ENCODE measurements at places on chromosomes 6 and 20. TPM values are rescaled to one million over a fixed set of nuclear protein-coding genes. Genes with fewer than 3 reads are reported as not detected.

IL17A gene
- total RNA-seq = not detected

ECT2L gene
- total RNA-seq = not detected

C20orf141 gene
- 0.37 TPM for total RNA-seq

PARD6B gene
- total RNA-seq = 0.37 TPM

BICRAL gene
- 3.5 TPM for total RNA-seq

CDSN gene
- under 0.01 TPM for total RNA-seq

SLC22A2 gene
- total RNA-seq = not detected

GTSF1L gene
- total RNA-seq = not detected

NKAIN2 gene
- not detected for total RNA-seq

SOX18 gene
- not detected for total RNA-seq

TRIM15 gene
- total RNA-seq = not detected

TMEM14C gene
- 122 TPM for total RNA-seq

MAPK14 gene
- 36.4 TPM for total RNA-seq

CCM2L gene
- not detected for total RNA-seq

ENPP4 gene
- 2.8 TPM for total RNA-seq

FAM83C gene
- not detected for total RNA-seq

SMPDL3A gene
- 196 TPM for total RNA-seq

SIRPD gene
- not detected for total RNA-seq

COL20A1 gene
- not detected for total RNA-seq

CALHM4 gene
- not detected for total RNA-seq

UBD gene
- total RNA-seq = not detected

EFCAB8 gene
- total RNA-seq = 0.28 TPM

NRN1 gene
- total RNA-seq = not detected

HLA-G gene
- 0.14 TPM for total RNA-seq

GNRH2 gene
- total RNA-seq = 0.09 TPM

R3HDML gene
- not detected for total RNA-seq

MYT1 gene
- not detected for total RNA-seq

MTFR2 gene
- total RNA-seq = 0.83 TPM

LPIN3 gene
- total RNA-seq = 6.0 TPM

OR2H1 gene
- total RNA-seq = 0.14 TPM

IMPG1 gene
- not detected for total RNA-seq

OR2H2 gene
- not detected for total RNA-seq

CRIP3 gene
- total RNA-seq = not detected

LRRC1 gene
- total RNA-seq = 7.9 TPM

CD40 gene
- 5.6 TPM for total RNA-seq

SLC52A3 gene
- not detected for total RNA-seq

SMLR1 gene
- not detected for total RNA-seq

SLC2A10 gene
- 112 TPM for total RNA-seq

NRSN1 gene
- total RNA-seq = not detected
